ENCODE measurements at places on chromosomes 3 and 15.

GRCh38 chr3:65439641-65440284 is 599.0 kb downstream of the MAGI1 start:
- DNase-seq, result peak; percentile 71

DNA sequence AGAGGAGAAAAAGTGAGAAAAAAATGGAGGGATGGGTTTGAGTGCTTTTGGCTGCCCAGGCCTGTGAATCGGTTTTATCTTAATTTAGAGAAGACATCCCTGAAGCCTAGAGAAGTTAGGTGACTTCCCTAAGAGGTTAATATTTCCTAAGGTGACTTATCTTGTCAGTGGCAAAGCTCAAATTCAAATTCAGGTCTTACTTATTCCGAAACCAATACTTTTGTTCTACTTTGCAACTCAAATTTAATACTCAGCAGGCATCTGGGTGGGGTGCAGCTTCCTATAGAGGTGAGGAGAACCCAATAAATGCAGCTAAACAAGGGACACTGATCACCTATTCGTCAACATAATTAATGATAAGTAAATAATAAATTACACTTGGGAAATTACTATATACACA is 54.9 kb upstream of the MYRIP start:
- DNase-seq, result no peak

- no peak for DNase-seq
Measured at GRCh38 chr15:82942691-82943090, 9.8 kb downstream of the HOMER2 start.

GRCh38 chr3:7423036-7423435 is 562.1 kb downstream of the GRM7 start:
- DNase-seq, result no peak

DNA sequence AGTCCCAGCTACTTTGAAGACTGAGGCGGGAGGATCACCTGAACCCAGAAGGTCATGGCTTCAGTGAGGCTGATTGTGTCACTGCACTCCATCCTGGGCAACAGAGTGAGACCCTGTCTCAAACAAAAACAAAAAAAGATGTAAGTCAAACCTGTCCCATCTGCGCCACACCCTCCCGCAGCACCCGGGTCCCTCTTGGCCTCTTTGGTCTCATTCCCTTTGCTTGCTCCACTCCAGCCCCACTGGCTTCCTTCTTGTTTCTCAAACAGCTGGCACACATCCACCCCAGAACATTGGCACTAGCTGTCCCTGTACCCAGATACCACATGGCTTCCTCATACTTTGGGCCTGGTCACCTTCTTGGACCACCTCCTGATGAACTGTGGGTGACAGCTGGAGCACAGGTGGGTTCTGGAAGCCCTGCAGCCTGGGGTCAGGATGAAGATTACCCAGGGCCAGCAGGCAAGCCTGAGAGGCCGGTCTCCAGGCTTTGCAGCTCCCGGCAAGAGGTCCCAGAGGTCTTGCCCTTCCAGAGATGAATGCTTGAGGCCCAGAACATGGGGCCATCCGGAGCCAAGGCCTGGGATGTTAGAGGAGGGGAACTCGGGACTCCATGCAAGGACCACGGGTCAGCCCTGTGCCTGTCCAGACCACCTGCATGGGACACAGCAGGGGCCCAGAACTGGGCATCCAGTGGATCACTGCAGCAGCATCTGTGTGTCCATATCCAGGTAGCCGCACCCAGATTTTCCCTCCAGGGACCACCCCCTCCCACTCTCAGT is 10.9 kb upstream of the GATA2 start:
- DNase-seq, result no peak

DNA sequence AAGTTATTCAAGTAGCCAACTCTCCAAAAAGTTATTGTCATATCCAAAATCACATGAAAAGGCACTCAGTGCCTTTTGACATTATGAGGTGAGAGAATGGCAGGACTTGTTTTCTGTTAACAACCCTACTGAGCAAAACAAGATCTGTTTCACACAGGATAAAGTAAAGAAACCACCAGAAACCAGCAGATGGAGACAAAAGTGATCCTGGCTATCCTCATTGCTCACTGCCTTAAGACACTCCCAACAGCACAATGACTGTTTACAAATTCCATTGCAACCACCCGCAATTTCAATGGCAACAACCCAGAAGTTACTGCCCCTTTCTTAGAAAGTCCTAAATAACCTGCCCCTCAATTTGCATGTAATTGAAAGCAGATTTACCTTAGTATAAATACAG is 352.6 kb upstream of the NDN start:
- no peak for DNase-seq

DNA sequence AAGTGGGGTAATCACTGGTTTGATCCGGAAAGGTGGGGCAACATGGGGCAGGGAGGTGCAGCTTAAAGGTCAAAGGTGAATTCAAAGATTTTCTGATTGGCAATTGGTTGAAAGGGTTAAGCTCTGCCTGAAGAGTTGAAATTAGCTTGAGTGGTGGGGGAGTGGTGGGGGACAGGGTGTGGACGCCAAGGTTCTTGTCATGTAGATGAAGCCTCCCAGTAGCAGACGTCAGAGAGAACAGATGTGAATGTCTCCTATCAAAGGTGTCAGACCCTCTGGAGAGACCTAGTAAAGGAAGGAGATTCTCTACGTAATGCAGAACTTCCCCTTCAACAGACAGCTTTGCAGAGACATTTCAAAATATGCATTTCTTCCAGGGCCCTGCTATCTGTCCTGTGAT is 62.8 kb downstream of the ABCC5 start:
- no peak for DNase-seq

DNA sequence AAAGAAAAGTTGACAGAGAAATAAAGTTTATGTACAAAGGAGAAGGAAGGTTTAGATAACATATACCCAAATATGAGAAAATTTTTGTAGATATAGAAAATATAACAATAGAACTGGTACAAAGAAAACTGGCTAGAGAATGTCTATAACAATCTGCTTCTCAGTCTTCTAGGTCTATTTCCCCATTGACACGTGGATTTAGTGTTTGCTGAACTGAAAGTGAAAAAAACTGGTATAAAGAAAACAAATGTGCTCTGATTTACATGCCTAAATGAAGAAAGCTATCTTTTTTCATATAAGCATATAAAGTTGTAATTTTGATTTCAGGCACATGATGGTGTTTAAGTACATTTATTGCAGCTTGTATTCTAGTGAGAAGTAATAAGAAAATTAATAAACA is 9.8 kb downstream of the KCNMB2 start:
- DNase-seq, result no peak

GRCh38 chr15:98865397-98866339 is 141.9 kb downstream of the PGPEP1L start:
- DNase-seq, result no peak

GRCh38 chr15:42146551-42147430 is 9.6 kb downstream of the PLA2G4F start:
- no peak for DNase-seq

GRCh38 chr15:98737721-98738120 is 89.4 kb downstream of the IGF1R start:
- no peak for DNase-seq

DNA sequence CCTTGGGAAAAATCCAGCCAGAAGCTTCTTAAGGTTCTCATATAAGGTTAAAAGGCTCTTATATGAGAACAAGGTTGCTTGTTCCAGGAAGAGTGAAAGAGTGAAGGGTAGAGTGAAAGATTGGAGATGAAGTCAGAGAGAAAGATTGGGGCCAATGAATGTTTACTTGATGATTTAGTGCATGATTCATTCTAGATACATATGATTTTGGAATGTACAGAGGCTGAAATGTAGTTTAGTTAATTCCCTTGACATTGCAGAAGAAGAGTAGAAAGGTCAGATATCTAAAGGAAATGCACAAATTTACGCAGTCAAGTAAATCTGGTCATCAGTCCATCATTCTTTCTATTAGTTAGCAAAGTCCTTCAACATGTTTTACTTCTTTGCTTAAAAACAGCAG is 619.8 kb upstream of the ZNF717 start:
- no peak for DNase-seq

GRCh38 chr3:195666-196065 is 897 bp upstream of the CHL1 start:
- no peak for DNase-seq

GRCh38 chr3:69443457-69443920 is 57.6 kb upstream of the FRMD4B start:
- no peak for DNase-seq

DNA sequence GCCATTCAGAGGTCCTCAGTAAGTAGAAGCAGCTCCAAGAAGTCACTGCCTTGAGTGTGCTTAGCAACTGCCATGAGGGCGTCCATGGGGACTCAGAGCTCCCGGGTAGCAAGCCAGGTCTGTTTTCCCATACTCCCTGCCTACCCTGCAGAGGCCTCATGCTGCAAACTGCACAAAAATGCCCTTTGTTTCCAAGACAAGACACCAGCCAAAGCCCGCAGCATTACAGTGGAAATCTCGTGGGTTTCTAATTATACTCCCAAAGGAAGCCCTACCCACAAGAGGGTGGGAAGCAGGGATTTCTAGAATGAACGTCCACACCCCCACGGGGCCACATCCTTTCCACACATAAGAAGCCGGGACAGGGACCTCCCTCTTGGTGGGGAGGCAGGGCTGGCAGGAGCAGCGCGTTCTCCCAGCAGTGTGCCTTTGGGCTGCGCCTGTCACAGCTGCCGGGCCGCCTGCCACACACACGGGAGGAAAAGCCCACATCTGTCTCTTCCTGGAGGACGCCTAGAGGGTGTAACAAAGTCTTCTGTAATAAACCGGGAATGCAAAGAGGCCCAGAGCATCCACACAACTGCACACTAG is 31.1 kb downstream of the FAM174B start:
- peak; percentile 84 for DNase-seq

DNA sequence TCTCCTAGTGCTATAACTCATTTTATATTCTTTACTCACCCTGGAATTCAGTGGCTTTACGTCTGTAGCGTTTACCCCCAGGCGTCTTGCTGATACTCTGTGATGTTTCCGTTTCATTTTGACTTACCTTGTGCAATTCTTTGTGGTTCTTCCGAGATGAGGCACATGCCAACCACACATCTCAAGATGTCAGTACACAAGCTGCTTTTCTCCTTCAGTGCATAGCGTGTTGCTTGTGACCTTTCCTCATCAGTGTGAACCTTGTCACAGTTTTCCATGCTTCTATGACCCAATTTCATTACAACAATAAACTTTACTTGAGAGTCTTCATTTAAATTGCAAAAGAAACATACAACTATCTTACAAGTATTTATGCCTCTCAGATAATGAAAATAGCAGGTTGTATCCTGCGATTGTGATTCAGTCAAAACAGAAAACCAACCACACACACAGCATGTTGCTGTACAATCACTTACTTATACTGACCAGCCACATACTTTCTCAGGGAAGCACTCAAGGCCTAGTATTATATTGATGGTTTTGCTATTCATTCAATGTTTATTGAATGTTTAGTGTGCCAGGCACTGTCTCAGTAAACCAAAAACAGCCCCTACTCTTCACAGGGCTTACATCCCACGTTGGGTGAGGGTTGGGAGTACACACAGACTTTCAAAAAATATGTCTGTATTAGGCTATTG is 4.6 kb upstream of the TBL1XR1 start:
- no peak for DNase-seq

DNA sequence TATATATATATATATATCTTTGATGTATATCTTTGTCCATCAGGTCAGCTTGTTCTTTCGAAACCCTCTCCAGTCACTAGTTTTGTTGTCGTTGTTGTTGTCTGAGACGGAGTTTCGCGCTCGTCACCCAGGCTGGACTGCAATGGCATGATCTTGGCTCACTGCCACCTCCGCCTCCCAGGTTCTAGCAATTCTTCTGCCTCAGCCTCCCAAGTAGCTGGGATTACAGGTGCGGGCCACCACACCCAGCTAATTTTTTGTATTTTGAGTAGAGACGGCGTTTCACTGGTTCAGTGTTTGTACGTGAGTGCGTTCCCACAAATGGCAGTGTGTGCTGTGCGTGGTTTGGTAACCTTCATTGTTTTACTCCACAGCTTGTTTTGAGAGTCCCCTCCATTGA is 51.7 kb downstream of the ZDHHC19 start:
- DNase-seq, result no peak

DNA sequence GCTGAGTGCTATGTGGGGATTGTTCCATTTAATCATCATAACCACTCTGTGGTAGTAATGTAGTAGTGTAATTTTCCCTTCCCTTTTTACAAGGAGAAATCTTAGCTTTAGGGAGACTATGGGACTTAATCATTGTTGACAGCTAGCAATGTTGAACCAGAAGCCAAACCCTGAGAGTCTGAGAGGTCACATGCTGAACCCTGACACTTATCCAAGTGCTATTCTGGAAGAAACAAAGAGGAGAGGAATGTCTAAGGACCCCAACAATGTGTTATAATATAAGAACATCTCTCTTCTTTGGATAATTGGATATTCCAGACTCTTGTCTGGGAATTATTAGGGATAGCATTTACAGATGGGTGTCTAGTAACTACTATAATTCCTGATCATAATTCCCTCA is 58.4 kb downstream of the GAP43 start:
- DNase-seq, result no peak

DNA sequence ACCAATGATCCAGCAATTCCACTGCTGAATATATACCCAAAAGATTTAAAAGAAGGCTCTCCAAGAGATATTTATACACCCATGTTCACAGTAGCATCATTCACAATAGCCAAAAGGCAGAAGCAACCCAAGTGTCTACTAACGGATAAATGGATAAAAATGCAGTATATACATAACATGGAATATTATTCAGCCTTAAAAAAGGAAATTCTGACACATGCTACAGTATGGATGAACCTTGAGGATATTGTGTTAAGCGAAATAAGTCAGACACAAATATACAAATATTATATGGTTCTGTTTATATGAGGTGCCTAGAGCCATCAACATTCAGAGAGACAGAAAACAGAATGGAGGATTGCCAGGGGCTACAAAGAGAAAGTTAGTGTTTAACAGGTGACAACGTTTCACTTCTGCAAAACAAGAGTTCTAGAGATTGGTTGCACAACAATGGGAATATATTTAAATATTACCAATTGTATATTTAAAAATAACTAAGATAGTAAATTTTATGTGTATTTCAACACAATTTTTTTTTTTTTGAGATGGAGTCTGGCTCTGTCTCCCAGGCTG is 69.4 kb downstream of the STAG1 start:
- no peak for DNase-seq

- DNase-seq, result no peak
Measured at GRCh38 chr3:16807391-16807790, 77.4 kb upstream of the PLCL2 start.
